ENCODE measurements at places on chromosomes 4 and X.

- DNase-seq, result no peak
Observed at GRCh38 chr4:8433136-8433535, 7.4 kb downstream of the ACOX3 start.

GRCh38 chr4:88750369-88750768 is 52.7 kb upstream of the NAP1L5 start:
- no peak for DNase-seq

GRCh38 chr4:20326460-20326859 is 74.8 kb downstream of the SLIT2 start:
- DNase-seq, result no peak

- no peak for DNase-seq
Observed at GRCh38 chr4:44256414-44256813, 192.2 kb downstream of the KCTD8 start.

DNA sequence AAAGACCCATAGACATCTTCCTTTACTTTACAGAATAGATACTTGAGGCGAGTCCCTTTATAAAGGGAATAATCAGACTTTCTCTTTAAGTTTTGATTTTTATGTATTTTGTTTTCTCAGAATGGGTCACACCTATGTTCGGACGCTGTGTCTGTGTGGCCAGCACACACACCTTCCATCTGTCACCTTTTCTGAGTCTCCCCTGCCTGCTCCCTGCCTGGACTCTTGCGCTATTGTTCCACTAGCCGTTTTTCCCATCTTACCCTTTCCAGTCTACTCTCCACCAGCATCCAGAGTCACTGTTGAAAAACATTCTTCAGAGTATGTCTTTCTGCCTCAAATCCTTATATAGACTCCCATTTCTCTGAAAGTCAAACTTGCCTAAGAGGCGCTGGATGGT is 236.1 kb downstream of the MAML3 start:
- DNase-seq, result no peak

DNA sequence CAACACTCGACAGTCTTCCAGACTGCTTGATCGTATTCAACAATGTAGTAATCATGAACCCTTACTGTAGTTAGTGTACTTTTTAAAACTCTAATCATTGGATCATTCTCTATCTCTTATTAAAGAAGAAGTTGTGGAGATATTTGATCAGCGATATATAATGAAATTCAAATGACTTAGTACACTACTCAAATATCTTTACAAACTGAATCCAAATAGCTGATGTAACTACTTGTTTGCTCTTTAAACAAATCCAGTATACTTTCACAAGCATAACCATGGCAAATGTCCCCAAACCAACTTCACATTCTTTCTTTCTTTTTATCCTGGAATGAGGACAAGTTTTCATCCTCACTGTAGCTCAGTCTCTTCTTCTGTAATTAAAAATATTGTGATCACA is 1569.9 kb upstream of the ADGRL3 start:
- no peak for DNase-seq

- no peak for DNase-seq
Observed at GRCh38 chr4:15914736-15915135, 23.8 kb downstream of the FGFBP1 start.

DNA sequence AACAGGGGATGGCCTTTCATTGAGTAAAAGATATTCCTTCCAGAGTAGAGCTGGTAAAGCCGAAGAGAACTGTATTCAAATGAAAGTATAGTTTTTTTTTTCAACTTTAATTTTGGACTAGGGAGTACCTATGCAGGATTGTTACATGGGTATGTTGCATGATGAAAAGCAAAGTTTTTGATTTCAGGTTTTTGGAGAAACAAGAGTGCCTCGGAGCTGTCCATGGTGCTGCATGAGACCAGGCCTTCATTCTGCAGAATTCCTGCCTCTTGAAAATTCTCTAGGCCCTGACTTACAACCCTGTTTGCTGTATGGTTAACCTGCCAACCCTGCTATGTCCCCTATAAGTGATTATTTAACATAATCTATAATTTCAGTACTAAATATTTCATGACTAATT is 1065.7 kb upstream of the FTHL17 start:
- DNase-seq, result no peak

DNA sequence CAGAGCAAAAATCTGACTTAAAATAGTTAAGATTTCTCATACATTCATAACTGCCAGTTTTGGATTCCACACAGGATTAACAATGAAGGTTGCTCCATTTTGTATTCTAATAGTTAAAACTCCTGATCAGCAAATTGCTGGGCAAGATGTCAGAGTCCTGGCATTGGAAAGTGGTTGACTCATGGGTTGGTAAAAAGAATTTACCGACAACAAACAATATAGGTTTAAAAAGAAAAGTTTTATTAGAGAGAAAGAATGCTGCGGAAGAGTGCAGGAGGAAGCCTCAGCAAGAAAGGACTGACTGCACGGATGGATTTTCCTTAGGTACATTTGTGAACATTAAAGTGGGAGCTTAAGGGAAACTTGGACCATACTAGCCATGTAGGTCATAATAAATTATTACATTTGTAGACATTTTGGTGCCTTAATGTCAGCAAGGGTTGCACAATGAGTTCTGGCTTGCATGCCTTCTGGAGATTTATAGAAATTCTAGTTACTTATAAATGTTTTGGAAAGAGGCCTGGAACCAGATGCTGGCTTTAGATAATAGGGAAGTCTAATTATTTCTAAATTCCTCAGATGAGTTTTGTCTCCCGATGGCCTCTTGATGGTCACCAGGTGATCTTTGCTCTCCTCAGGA is 25.4 kb upstream of the IL2 start:
- DNase-seq, result no peak

- no peak for DNase-seq
Observed at GRCh38 chr4:110055158-110055768, 142.6 kb downstream of the EGF start.

GRCh38 chrX:120242813-120243212 is 7.8 kb upstream of the ZBTB33 start:
- DNase-seq, result no peak

DNA sequence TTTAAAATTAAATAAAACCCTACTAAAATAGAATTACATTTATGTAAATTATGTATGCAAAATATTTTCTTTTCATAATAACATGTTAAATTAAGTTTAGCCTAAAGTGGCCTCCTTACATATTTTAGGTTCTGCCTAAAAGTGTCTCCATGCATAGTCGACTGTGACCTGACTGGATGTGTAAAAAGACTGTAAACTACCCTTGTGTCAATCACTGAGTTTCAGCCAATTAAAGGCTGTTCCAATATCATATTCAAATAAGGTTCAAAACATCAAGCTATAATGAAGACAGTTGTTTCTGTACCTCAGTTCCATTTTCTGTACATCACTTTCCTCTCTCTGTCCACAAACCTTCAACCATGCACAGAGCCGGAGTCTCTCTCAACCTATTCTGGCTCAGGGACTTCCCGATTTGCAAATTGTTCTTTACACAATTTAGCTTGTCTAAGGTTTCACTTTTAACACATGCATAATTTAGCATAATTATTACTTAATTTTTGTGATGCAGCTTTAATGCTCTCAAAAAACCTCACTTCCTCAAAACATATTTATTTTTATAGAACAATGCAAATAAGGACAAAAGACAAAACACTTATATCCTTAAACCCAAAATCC is 60.1 kb downstream of the SH3RF1 start:
- DNase-seq, result no peak

DNA sequence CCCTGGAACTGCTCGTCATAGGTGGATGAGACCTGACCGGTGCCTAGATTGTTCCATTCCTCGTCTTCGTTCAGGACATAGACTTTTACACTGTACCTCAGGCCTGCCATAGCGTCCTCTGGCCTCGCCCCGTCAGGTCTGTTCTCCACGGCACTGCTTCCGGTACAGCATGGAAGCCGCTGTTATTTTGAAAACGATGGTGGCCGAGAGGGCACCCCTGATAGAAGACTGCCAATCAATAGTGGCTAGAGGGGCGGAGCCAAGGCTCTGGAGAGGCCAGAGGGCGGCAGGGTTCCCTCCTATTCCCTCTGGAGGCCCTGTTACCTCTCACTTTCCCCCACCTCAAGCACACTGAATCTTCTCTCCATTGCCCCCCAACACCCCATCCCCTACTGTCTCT is at the start of gene PPP4R3C:
Gene PPP4R3C (minus strand): TSS at position 155 of the 400 bp plus-strand sequence. CDS start 45 bp downstream, at position 110.
- DNase-seq, result no peak

DNA sequence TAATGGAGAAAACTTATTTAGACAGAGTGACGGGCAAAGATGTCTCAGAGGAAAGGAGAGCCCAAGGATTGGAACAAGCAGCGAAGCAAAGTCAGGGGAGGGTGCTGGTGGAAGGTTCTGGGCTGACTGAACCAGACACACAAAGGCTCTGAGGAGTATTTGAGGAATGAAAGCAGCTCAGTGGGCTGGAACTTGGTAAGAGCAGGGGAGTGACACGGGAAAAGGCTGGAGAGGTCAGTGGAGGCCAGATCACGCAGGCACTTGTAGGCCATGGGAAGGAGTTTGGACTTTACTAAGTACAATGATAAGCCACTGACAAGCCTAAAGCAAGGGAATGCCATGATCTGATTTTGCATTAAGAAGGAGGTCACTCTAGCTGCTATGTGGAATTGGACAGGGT is 71.4 kb downstream of the TSC22D3 start:
- DNase-seq, result no peak

GRCh38 chrX:124209792-124210576 is 122.5 kb upstream of the TEX13D start:
- DNase-seq, result no peak

- no peak for DNase-seq
Observed at GRCh38 chr4:76354517-76355473, 48.3 kb downstream of the STBD1 start.

GRCh38 chr4:90824266-90825150 is 697.3 kb downstream of the CCSER1 start:
- DNase-seq, result no peak

GRCh38 chr4:179894066-179894778 is 2349.0 kb upstream of the TENM3 start:
- no peak for DNase-seq

DNA sequence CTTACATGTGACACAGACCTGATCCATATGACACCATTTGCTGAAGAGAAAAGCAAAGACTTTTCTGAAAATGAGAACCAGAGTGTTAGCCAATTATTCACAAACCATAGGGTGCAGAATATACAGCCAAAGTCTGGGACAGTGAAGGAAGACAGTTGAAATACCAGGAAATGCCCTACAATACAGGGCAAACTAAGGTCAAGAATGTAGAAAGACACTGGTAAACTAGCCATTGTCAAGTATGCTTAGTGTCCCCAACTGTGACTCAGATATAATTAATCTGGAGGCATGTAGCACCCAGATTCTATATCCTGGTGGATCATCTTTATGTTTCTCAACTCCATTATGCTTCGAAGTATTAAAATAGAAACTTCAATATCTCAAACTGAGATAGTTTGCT is 200.9 kb upstream of the FSTL5 start:
- no peak for DNase-seq

- DNase-seq, result no peak
Observed at GRCh38 chr4:67702166-67702565, 1.2 kb upstream of the UBA6 start.

DNA sequence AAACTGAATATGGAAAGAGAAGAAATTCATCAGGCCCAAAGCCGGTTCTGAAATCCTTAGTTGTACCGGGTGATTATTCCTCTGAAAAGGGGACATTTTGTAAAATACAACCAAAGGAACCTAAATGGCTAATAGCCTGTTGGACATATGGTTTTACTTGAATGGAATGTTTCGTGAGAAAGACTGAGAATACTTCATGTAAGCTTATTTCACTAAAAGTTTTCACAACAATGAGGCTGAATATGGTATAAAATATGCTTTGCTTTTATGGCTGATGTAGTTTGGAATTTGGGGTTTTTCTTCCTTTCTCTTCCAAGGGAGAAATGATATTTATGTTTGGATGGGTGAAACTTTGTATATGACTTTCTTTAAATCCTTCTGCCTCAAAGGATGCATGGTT is 2.7 kb downstream of the GRIA3 start:
- DNase-seq, result no peak

DNA sequence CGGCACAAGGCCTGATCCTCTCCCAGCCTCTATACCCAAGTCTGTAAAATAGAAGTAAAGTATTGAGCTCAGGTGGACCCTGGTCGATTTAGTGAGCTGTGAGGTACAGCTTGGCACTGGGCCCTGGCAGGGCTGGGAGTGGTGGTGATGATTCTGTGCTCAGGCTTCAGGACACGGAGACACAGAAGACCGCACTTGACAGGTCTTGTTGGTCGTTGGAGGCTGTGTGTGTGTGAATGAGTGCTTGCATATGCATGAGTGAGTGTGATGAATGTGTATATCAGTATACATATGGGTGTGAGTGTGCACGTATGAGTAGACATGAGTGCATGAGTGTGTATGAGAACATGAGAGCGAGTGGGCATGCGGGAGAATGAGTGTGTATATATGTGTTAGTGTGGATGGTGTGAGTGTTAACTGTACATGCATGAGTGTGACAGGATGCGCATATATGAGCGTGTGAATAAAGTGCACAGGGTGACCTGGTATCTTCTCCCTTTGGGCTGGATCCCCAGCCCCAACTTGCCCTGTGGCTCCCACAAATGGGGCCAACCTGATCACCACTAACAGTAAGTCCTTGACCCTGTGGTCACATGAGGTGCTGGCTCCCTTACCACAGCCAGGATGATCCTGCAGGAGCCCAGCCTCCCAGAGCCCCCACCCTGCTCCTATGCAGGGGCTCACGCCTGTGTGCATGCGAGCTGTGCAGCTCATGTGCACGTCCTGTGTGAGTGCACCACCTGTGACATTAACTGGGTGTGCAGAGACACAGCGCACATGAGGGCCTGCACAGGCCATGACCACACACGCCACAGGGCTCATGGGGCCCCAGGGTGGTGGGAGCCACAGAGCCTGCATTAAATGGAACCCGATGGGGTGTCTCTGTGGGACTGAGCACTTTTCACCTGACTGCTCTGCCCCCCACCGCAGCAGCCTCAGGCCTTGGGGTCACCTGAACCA is 20.8 kb downstream of the SH3BP2 start:
- DNase-seq, result no peak

- no peak for DNase-seq
Observed at GRCh38 chr4:985123-985830, 1.6 kb upstream of the IDUA start.

GRCh38 chr4:8221985-8222384 is 22.9 kb downstream of the SH3TC1 start:
- DNase-seq, result no peak

GRCh38 chrX:15739886-15740285 is 1.8 kb downstream of the CA5B start:
- DNase-seq, result no peak

GRCh38 chr4:152039023-152039481 is 278.2 kb upstream of the GATB start:
- DNase-seq, result no peak

- no peak for DNase-seq
Observed at GRCh38 chr4:72486991-72487390, 82.0 kb downstream of the ADAMTS3 start.

GRCh38 chr4:145909773-145910172 is 28.9 kb downstream of the ZNF827 start:
- DNase-seq, result no peak

DNA sequence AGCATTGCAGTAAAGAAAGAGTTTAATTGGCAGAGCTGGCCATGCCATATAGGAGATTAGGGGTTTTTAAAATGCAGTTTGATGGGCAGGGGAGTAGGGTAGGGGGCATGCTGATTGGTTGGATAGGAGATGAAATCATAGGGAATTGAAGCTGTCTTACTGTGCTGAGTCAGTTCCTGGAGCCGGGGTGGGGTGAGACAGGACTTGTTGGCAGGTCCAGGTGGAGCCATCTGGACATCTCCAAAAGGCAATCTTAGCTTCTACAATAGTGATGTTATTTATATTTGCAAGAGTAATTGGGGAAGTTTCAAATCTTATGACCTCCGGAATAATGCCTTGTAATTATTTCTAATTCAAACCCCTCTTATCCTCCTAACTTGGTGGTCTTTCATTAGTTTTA is 32.4 kb upstream of the PGM2 start:
- no peak for DNase-seq

GRCh38 chrX:120015145-120016067 is 62.1 kb downstream of the RHOXF2B start:
- DNase-seq, result no peak
